C1 segment of cervical spinal cord (tissue), 14 donors: ENCODE measurements at places on chromosomes 5 and 9.

GRCh38 chr5:176491101-176491502, 42.9 kb downstream of the FAF2 start:
- no peak for DNase-seq

DNA sequence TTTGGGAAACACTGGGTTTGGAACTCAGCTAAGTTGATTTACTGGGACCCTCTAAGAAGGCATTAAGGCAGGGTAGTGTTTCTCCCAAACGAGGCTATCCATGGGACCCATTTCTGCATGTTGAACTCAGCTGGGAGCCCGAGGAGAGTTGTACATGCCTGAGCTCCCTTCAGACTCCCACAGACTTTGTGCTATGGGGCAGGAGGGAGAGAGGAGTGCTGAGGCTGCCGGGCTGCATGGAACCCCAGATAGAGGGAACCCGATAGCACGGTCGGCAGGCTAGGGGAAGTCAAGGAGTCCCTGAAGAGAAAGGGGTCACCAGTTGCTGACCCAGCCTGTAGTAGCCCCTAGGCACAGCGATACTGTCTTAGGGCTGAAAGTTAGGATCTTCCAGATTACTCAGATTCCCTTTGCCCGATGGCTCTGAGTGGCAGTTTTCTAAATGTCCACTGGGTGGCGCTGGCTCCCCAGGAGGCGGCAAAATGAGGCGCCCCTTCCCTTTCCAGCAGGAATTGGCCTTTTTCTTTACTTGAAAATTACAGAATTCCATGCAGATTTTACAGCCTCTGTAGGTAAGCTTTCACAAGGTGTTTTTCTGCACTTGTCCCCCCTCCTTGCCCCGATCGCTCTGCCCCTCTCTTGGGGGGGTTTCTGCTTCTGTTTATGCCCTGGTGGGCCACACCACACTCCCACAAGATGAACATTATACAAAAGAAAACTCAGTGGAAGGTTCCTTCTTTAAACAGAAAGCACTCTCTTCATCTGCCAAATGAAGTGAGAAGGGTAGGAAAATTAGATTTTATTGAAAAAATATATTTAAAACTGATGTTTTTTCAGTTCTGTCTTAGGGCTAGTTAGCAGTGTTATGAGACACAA, 17.8 kb downstream of the NANS start:
- peak; percentile 4 for DNase-seq

- no peak for DNase-seq
Measured at GRCh38 chr5:106408141-106408540, 1262.6 kb downstream of the EFNA5 start.

DNA sequence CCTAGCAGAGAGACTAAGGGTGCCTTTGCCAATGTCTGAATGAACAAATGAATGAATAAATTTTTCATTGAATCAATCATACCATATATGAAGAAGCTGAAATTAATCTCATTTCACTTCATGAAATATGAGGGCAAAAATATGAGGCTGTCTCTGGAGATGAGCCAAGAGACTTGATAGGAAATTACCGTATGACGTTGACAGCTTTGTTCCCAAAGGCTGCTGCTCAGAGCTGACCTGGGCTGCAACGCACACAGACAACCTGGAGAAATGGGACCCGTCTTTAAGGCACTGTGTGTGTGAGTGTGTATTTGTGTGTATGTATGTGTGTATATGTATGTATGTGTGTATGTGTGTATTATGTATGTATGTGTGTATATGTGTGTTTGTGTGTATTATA, 226.1 kb downstream of the IRX2 start:
- no peak for DNase-seq

DNA sequence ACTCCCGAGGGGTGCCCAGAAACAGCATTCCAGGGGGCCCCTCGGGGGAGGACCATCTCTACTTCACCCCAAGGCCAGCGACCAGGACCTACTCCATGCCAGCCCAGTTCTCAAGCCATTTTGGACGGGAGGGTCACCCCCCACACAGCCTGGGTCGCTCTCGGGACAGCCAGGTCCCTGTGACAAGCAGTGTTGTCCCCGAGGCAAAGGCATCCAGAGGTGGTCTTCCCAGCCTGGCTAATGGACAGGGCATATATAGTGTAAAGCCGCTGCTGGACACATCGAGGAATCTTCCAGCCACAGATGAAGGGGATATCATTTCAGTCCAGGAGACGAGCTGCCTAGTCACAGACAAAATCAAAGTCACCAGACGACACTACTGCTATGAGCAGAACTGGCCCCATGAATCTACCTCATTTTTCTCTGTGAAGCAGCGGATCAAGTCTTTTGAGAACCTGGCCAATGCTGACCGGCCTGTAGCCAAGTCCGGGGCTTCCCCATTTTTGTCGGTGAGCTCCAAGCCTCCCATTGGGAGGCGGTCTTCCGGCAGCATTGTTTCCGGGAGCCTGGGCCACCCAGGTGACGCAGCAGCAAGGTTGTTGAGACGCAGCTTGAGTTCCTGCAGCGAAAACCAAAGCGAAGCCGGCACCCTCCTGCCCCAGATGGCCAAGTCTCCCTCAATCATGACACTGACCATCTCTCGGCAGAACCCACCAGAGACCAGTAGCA, 83.9 kb downstream of the GOLPH3 start:
- DNase-seq = no peak

DNA sequence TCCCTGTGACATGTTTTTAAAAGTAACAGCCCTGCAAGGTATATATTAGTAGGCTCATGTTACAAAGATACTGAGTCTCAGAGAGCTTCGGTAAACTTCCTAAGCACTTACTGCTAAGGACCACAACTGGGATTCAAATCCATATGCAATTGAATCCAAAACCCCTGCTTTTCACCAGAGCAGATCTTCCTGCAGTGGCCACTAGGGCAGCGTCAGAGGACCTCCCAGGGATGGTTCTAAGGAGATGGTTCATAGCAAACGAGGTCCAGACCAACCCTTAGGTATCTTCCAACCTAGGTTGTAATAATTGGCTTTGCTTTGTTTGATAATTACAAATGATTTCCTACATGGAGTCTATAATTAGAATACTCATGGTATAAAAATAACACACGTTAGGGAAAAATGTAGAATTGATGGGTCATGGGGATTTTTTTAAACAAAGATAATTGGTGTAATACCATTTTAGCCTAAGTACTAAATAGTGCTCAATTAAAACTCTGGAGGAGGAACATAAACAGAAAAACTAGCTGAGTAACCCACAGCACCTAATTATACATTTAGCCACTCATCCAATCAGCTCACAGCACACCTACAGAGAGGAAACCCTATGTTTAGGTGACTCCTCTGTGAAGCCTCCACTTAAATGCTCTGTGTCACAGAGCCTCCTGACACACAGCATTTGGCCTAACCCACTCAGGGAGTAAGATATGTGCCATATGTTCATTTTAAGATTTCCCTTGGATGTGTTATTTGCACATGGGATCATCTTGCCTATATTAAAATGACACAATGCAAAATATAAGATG, 10.0 kb upstream of the CAST start:
- no peak for DNase-seq

GRCh38 chr9:100020121-100020795, 78.5 kb downstream of the ERP44 start:
- no peak for DNase-seq

- no peak for DNase-seq
Measured at GRCh38 chr9:136784997-136785361, 6.2 kb upstream of the TMEM141 start.

DNA sequence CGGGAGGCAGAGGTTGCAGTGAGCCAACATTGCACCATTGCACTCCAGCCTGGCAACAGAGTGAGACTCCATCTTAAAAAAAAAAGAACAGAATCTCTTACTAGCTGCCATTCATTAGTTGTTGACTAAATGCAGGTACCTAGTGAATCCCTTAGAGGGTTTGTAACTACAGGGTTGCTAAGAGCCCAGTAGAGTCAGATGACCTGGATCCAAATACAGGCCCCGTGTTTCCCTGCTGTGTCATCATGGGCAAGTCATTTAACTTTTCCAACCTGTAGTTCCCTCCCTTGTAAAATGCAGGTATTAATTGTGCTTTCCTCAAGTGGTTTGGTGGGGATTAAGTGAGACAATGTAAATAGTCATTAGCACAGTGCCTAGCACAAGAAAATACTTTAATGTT, 32.8 kb downstream of the PLAC8L1 start:
- DNase-seq = no peak

DNA sequence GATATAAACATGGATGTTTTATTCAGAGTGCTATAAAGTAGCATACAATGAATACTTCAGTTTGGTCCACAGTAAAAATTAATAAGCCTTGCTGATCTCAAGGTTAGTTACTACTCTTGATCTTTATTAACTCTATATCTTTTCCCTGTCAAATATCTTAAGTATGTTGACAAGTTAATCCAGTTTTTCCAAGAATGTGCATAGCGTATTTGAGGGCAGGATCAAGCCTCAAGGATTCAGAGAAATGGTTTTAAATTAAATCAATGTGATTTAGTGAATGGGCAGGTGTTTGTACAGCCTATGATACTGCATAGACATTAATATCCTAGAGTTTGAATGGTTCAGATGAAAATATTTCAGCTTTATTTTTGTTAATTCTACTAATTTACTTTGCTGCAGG, 20.7 kb downstream of the MATR3 start:
- DNase-seq = no peak

DNA sequence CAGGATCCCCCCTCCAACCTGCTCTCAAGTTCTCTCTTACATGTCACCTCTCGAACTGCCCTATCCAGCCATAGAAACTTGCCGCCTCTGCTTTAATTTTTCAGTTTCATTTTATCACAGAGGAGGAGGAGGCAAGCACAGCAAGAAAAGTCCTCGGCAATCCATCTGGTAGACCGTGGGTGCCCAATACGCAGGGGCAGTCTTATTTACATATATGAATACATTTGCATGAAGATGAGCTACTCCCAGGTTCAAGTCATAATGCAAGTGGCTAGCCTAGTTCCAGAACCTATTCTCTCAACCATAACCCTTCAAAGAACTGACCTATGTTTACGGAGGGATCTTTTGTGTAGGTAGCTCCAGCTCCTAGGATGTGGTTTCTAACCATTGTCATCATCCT, 223.2 kb upstream of the PANK3 start:
- DNase-seq = no peak

GRCh38 chr5:2181149-2181548, 298.4 kb upstream of the IRX4 start:
- DNase-seq = no peak

DNA sequence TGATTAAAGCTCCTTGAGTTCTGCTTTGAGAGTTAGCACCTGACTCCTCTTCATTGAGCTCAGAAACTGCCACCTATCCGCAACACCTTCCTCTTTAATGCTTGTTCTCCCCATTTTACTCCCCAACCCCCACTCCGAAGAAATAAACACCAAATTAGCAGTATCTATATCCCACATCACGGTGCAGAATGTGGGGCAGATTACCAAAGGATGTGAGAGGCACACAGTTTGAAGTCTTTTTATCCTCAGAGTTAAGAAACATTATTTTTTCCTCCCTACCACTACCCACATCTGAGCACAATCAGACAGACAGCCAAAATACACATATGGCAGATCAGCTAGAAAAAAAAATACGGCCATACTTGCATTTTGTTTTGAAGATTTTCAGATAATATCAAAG, 26.1 kb upstream of the IL7R start:
- DNase-seq = no peak

DNA sequence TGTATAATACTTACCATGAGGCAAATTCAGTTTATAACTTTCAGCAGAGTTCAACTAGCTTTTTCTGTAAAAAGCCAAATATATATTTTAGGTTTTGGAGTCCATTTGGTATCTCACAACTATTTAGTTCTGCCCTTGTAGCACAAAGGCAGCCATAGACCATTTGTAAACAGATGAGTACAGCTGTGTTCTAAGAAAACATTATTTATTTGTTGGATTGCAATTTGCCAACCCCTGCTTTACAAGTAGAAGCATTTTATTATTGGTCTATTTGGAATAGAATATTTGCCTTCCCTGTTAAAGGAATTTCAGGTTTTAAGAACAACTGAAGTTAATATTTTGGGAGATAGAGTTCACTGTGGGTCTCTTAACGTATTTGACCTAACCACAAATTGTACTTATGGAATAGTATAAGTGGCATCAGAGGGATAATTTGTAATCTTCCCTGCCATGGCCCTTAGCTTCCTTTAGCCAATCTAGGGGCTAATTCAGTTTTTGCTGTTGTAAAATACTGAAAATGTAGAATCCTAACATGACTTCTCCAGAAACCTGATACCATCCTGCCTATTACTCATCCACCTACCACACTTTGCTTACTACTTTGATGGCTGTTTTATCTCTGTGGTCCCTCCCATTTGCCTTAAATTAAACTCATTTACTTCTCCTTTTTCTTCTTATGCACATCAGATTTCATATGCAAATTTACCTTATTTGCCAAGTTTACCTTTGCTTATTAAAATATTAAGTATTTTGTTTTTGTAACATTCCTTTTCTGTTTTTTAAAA, 109.2 kb downstream of the DMXL1 start:
- no peak for DNase-seq

DNA sequence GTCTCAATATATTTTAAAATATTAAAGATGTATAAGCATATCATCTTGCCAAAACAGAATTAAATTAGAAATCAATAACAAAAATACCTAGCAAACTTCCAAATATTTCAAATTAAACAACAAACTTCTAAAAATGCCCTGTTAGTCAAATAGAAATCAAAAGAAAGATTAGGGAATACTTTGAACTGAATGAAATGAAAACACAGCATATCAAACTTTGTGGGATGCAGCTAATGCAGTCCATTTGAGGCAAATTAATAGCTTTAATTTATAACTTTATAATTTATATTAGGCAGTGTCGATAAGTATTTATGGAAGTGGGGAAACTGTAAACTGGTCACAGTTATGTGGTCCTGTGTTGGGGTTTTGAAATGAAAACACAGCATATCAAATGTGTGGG, 17.1 kb downstream of the SLC6A3 start:
- DNase-seq = no peak

GRCh38 chr5:149687486-149688168, 42.5 kb upstream of the PPARGC1B start:
- DNase-seq = no peak

GRCh38 chr9:130756037-130756436, 62.5 kb downstream of the EXOSC2 start:
- no peak for DNase-seq

GRCh38 chr9:137236936-137237421, 4.1 kb upstream of the TUBB4B start:
- DNase-seq = no peak
